Fibroblast of the aortic adventitia (primary cell): ENCODE measurements at places on chromosomes 12 and 14. TPM values are rescaled to one million over a fixed set of nuclear protein-coding genes. Genes with fewer than 3 reads are reported as not detected.

SSPN gene
- 9.3 and 23.0 TPM in 2 replicates for total RNA-seq

RPS6KA5 gene
- total RNA-seq: 5.0 and 8.0 TPM in 2 replicates

NTN4 gene
- 8.7 and 71.8 TPM in 2 replicates for total RNA-seq

TAS2R43 gene
- 1.3 and 2.3 TPM in 2 replicates for total RNA-seq

RFX4 gene
- not detected in 2 replicates for total RNA-seq

MIPOL1 gene
- total RNA-seq: 12.5 and 32.1 TPM in 2 replicates

UNC79 gene
- 0.09 and 0.16 TPM in 2 replicates for total RNA-seq

NUP107 gene
- total RNA-seq: 51.8 and 83.7 TPM in 2 replicates

GALC gene
- 18.4 and 19.2 TPM in 2 replicates for total RNA-seq

RASSF8 gene
- total RNA-seq: 85.8 and 128 TPM in 2 replicates

IL31 gene
- not detected in 2 replicates for total RNA-seq

BATF gene
- total RNA-seq: not detected in 2 replicates

FSCB gene
- total RNA-seq: 0.09 and 1.4 TPM in 2 replicates

PTPRQ gene
- total RNA-seq: 1.2 and 32.1 TPM in 2 replicates

SCN8A gene
- total RNA-seq: 7.9 and 17.2 TPM in 2 replicates

PIP4P1 gene
- 23.7 and 25.3 TPM in 2 replicates for total RNA-seq

RND1 gene
- total RNA-seq: 0.72 TPM in 1 of 2 replicates, not detected in the other

AGAP2 gene
- total RNA-seq: 0.25 and 0.27 TPM in 2 replicates

ANG gene
- total RNA-seq: 4.8 and 11.4 TPM in 2 replicates

KIF5A gene
- total RNA-seq: 0.72 and 1.8 TPM in 2 replicates

KRT73 gene
- total RNA-seq: not detected in 2 replicates

AQP2 gene
- not detected in 2 replicates for total RNA-seq

GPR132 gene
- 0.09 and 0.16 TPM in 2 replicates for total RNA-seq

KCNH3 gene
- 0.08 and 0.18 TPM in 2 replicates for total RNA-seq

ASCL4 gene
- not detected in 2 replicates for total RNA-seq

IFI27L1 gene
- total RNA-seq: 8.9 and 12.2 TPM in 2 replicates

MOK gene
- total RNA-seq: 21.2 and 40.6 TPM in 2 replicates

SRGAP1 gene
- 11.9 and 25.8 TPM in 2 replicates for total RNA-seq

EPS8 gene
- 76.6 and 192 TPM in 2 replicates for total RNA-seq

SVOP gene
- not detected in 2 replicates for total RNA-seq

SALL2 gene
- 5.3 and 9.0 TPM in 2 replicates for total RNA-seq

DACT1 gene
- 13.6 and 23.0 TPM in 2 replicates for total RNA-seq

GRIN2B gene
- not detected in 2 replicates for total RNA-seq

SLC6A12 gene
- not detected in 2 replicates for total RNA-seq

HOTAIR gene
- not detected in 2 replicates for total RNA-seq

NFYB gene
- total RNA-seq: 20.2 and 43.7 TPM in 2 replicates

SLC16A7 gene
- 38.2 and 170 TPM in 2 replicates for total RNA-seq

MGP gene
- 223 and 529 TPM in 2 replicates for total RNA-seq

SMCO3 gene
- total RNA-seq: 0.09 TPM in 1 of 2 replicates, not detected in the other

TUBA1A gene
- 320 and 961 TPM in 2 replicates for total RNA-seq

TNS2 gene
- 60.5 and 77.4 TPM in 2 replicates for total RNA-seq

GRIP1 gene
- total RNA-seq: 0.90 and 4.4 TPM in 2 replicates

SPTB gene
- under 0.01 TPM in 1 of 2 replicates, not detected in the other for total RNA-seq
